Astrocyte of the spinal cord (primary cell): ENCODE measurements at places on chromosomes 7 and 10.

- DNase-seq: no peak
These were observed 55.5 kb upstream of the NCF1 start for GRCh38 chr7:74718336-74718735.

- DNase-seq: peak; percentile 75
These were observed 66.9 kb upstream of the TFEC start for GRCh38 chr7:116097365-116098009.

GRCh38 chr10:11236234-11236633 is 218.6 kb downstream of the CELF2 start:
- DNase-seq: no peak

- DNase-seq: no peak
These were observed 57.4 kb downstream of the TLL2 start for GRCh38 chr10:96456296-96456840.

DNA sequence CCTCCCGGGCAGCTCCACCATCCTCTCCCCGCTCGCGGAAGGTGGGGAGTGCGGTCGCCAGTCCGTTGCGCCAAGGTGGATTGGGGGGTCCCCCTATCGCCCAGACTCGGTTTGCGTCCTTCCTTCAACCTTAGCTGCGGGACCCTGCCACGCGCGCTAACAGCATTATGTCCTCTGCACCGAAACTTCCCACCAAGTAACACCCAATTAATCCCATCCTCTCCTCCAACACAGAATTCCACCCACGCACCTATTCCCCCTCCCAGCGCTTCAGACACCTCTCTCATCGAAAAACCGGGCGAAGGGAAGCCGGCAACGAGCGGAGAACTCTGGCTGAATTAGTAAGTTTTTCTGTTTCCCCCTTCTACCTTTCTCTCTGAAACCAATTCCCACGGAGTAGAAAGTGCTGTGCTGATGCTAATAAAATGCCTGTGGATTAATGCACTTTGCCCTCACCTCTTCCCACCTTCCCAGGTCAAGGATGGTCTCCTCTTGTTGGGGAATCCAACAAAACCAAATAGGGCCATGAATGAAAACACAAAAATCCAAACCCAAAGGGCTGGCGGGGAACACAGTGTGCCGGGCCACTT is 947 bp downstream of the HOXA3 start:
- no peak for DNase-seq

- no peak for DNase-seq
These were observed 104.9 kb upstream of the ACBD5 start for GRCh38 chr10:27345455-27345920.
